Thoracic aorta (tissue), 2 donors: ENCODE measurements at places on chromosomes 4 and X. TPM values are rescaled to one million over a fixed set of nuclear protein-coding genes. Genes with fewer than 3 reads are reported as not detected.

PGRMC1 gene
- total RNA-seq: 105 TPM

MAOB gene
- 40.6 TPM for total RNA-seq

JADE3 gene
- total RNA-seq: 5.2 TPM

GRCh38 chrX:23784470-23785331, 1.7 kb downstream of the SAT1 start:
- no peaks in the 10 kb centered on the region for H3K27me3 ChIP-seq
- H3K27ac ChIP-seq: peak overlapping the region; percentile 91
- no peak for DNase-seq
- H3K4me1 ChIP-seq: no peaks in the 10 kb centered on the region
- H3K4me3 ChIP-seq: peak overlapping the region; percentile 85
- H3K36me3 ChIP-seq: peaks cover 5% of the 10 kb centered on the region

DNA sequence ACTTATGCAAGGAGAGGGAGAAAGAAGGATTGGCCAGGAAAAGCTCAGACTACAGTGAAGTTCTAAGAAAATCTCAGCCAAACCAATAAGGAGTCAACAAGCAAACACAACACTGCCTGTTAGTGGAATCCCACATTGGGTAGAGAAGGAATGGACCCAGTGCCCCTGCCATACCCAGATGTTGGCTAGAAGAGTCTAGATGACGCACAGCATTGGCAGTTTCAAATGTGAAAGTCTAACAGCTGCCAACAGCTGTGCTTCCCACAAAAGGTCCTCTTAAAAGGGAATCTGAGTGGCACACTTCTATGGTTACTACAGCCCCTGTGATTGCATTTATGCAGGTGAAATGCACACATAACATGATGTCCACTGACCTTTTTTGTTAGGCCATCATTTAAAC, 37.2 kb upstream of the CPEB2 start:
- no peaks in the 10 kb centered on the region for H3K4me1 ChIP-seq
- H3K27me3 ChIP-seq: no peaks in the 10 kb centered on the region
- H3K36me3 ChIP-seq: no peaks in the 10 kb centered on the region
- H3K4me3 ChIP-seq: no peak overlapping the region

GRCh38 chr4:8225706-8226443, 26.8 kb downstream of the SH3TC1 start:
- no peak overlapping the region for H3K4me3 ChIP-seq
- H3K4me1 ChIP-seq: peaks cover 25% of the 10 kb centered on the region
- DNase-seq: no peak
- no peak overlapping the region for H3K27ac ChIP-seq
- H3K27me3 ChIP-seq: no peaks in the 10 kb centered on the region
- no peaks in the 10 kb centered on the region for H3K36me3 ChIP-seq

GRCh38 chrX:106948641-106949040, 28.4 kb downstream of the CLDN2 start:
- DNase-seq: no peak
- no peaks in the 10 kb centered on the region for H3K4me1 ChIP-seq
- H3K4me3 ChIP-seq: no peak overlapping the region
- no peaks in the 10 kb centered on the region for H3K27me3 ChIP-seq
- no peaks in the 10 kb centered on the region for H3K36me3 ChIP-seq
- no peak overlapping the region for H3K27ac ChIP-seq

ARX gene
- total RNA-seq: not detected

DNA sequence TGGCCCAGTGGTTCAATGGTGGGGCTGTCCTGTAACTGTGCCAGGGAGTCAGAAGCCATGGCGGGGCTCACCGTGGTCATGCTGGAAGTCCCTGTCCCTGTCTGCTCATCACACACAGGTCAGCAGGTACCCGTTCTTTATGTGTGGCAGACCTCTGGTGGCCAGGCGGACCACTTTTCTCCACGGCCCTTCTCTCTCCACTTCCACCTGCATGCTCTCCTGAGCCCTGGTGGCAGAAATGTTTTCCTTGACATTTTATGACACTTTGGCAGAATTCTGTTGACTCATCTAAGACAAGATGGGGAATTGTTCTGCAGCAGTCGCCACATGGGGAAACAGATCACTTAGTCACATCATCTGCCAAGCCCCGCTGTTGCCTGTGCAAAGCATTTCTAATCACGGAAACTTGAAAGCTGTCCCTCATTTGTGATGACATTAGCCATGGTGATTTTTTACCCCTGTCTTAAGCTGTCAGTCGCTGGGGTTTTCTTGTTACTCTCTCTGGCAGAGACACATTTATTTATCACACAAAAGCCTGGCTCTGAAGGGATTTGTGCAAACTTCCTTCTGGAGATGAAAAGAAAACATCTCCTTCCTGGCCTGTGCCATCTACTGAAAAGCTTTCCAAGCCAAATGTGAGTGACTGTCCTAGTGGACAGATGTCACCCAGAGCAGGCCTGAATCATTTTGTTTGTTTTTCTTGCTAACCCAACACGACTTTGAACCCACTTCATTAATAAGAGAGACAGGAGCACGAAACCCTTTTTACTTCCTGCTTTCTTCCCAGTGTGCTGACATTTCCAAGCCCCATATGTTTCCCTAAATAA, 38.8 kb upstream of the STIM2 start:
- H3K27me3 ChIP-seq: no peaks in the 10 kb centered on the region
- no peak overlapping the region for H3K4me3 ChIP-seq
- no peaks in the 10 kb centered on the region for H3K4me1 ChIP-seq
- H3K36me3 ChIP-seq: no peaks in the 10 kb centered on the region
- DNase-seq: no peak
- no peak overlapping the region for H3K27ac ChIP-seq

DNA sequence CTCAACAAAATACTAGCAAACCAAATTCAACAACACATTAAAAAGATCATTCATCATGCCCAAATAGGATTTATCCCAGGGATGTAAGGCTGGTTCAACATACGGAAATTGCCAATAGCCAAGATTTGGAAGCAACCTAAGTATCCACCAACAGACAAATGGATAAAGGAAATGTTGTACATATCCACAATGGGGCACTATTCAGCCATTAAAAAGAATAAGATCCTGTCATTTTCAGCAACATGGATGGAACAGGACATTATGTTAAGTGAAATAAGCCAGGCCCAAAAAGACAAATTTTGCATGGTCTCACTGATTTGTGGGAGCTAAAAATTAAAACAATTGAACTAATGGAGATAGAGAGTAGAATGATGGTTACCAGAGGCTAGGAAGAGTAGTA, 82.0 kb upstream of the FAM241A start:
- no peaks in the 10 kb centered on the region for H3K4me1 ChIP-seq
- no peaks in the 10 kb centered on the region for H3K36me3 ChIP-seq
- no peak overlapping the region for H3K27ac ChIP-seq
- DNase-seq: no peak
- no peak overlapping the region for H3K4me3 ChIP-seq

FUNDC1 gene
- total RNA-seq: 3.8 TPM

CXCL9 gene
- 0.63 TPM for total RNA-seq
